ENCODE measurements at places on chromosomes 4 and X. TPM values are rescaled to one million over a fixed set of nuclear protein-coding genes. Genes with fewer than 3 reads are reported as not detected.

NXF2 gene
- polyA plus RNA-seq, result not detected

BTC gene
- polyA plus RNA-seq, result 4.1 TPM

NLGN3 gene
- polyA plus RNA-seq, result 3.5 TPM

ATRX gene
- 53.4 TPM for polyA plus RNA-seq

DCAF4L1 gene
- 0.39 TPM for polyA plus RNA-seq

SEPTIN11 gene
- polyA plus RNA-seq, result 241 TPM

SPIN2A gene
- 4.2 TPM for polyA plus RNA-seq

PAGE1 gene
- not detected for polyA plus RNA-seq

UGT2B7 gene
- 0.18 TPM for polyA plus RNA-seq

CCDC160 gene
- not detected for polyA plus RNA-seq

KIT gene
- polyA plus RNA-seq, result 8.2 TPM

IGSF1 gene
- 68.4 TPM for polyA plus RNA-seq

LINC00632 gene
- polyA plus RNA-seq, result 10.3 TPM

GLRB gene
- polyA plus RNA-seq, result 5.1 TPM

DNA sequence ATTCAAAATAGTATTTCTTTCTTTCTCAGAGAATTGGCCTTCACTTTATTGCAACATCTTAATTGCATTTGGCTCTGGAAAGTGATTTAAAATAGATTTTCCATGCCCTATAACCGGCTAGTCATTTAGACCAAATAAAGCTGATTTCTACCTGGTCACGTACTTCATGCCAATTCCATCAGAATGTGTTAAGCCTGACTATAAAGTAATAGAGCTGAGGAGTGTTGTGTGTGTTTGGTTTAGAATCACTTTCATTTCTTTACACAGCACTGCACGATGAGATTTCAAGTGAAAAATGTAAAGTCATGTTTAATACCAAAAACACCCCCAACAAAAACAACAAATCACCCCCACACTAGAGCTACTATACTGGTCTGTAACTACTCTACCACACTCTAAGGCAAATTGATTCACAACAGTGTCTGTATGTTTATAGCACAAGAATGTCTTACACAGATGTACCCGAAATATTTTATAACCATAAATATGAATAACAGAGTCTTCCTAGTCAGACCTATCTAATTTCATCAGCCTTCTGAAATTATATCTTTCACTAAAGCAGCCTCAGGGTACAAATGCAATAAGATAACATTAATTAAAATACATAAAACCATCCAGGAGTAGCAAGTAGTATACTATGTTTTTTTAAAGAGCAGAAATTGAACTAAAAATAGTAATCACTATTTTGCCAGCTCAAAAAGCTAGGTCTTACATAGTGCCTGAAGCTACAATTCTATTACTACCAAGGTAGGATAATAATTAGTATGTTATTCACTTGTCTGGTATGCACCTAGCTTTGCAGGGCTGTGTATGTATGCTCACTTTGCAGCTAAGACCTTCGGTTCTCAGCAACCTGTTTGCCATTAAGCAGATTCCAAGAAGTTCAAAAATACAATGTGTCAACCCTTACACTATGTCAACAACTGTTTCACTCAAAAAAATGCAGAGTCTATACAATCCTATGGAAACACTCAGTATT, 28.4 kb downstream of the APBB2 start:
- no peak for DNase-seq

DNA sequence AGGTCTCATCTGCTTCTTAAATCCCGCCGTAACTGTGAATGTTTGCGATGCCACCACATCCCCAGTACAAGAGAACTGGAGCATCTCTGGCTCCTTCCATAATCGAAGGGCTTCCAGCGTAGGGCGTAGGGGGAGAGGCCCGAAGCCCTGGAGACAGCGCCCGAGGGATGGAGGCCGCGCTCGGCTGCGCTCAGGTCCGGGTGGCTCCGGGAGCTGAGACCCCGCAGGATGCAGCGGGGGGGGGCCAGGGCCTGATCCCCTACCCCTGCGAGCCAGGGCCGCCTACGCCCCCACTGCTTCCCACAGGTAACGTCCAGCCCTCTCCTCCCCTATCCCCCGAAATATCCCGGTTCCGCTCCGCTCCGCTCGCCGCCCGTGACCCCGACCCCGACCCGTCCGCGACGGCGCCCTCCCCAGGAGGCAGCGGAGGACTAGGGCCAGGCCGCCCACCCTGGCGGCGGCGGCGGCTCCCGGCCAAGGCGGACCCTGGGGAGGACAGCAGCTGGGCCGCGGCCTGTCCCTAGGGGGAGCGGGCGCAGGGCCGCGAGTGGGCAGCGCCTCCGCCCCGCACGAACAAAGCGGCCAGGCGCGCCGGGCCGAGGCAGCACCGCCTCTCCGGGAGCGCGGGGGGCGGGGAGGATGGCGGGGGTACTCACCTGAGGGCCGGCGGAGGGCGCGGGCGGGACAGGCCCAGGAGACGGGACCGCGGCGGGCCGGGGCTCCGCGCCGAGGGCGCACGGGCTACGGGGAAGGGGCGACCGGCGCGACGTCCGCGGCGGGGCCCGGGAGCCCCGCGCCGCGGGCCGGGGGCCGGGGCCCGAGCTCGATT, 723 bp downstream of the WDFY3 start:
- DNase-seq, result no peak

GRCh38 chr4:107292979-107293378, 256.9 kb upstream of the DKK2 start:
- no peak for DNase-seq

DNA sequence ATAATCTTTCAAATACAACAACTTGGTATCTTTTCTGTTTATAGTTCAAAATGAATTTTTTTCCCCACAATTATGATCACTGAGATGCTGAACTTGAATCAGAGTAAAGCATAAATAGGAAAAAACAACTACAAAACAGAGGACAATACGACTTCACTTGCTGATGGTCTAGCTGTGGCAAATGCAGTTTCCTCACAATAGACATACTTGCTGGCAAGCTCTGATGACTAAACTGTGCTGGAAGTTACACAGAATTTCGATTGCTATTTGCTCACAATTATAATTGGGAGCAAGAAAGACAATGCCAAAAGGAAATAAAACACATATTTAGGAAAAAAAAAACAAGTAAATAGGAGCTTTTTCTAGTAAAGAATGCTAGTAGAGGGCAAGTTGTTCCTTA, 14.7 kb downstream of the VEGFC start:
- no peak for DNase-seq

DNA sequence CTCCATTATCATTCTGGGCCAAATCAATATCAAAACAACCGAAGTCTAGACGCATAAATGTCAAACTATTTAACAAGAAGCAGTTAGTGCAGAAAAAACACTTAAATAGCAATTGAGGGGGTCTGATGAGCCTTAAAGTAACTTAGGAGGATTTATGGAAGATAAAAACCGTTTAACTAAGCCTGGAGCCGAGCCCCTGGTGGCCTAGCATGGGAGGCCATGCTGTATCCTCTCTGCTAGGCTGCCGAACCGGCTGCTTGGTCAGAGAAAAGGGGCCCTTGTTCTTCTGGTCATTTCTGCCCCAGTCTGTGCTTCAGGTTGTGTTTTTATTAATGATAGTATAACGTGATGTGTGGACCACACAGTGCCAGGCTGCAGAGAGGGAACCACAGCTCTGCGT, 72.4 kb downstream of the CPZ start:
- DNase-seq, result no peak

GRCh38 chr4:89788206-89789072, 48.5 kb downstream of the SNCA start:
- no peak for DNase-seq

GRCh38 chrX:12401252-12401651, 263.0 kb downstream of the FRMPD4 start:
- DNase-seq, result no peak

GRCh38 chrX:82528525-82528924, 979.6 kb upstream of the POU3F4 start:
- DNase-seq, result no peak

- peak; percentile 1 for DNase-seq
Observed at GRCh38 chrX:134374910-134375309, 85.1 kb upstream of the HPRT1 start.

DNA sequence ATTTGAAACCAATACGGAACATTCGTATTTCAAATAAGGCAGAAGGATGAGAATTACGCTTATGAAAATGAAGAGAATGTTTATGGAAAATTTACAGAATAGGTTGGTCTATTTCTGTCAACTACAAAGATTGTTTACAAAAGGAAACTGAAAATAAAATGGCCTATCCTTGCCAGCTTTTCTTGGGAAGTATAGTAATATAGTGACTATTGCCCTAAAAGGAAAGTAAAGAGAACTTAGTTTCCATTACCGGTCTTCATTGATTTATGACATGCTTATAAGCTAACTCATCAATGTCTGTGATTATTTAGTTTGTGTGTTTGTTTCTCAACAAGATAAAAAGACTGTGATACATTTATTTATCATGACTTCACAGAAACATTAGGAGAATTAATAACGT, 2.9 kb upstream of the SPRY1 start:
- no peak for DNase-seq

DNA sequence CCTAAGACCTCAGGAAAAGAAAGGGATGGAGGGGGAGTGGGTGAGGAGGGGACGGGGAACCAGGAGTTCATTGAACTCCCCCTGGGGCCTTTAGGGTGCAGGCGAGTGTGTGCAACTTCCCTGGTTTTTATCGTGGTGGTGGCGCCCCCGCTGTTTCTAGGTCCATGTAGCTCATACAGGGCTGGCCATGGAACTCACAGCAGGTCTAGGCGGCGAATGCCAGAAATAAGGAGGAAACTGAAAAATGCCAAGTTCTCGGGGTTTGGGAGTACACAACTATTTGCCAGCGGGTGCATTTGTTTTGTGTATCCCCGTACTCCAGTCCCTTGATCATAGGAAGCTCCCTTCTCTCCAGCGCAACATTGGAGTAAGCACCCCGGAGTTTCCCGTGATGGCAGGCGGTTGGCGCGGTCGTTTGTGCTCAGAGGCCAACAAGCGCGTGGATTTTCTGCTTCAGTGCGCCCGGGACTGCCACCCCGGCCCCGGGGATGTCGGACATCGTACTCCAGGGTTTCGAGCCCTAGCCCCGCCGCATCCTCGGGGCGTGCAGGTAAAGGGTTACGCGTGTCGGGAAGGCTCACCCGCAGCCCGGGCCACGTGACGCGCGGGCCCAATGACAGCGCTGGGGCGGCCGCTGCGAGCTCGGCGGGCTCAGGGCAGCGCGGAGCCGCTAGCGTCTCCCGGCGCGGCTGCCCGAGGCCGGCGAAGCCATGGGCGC, 208.9 kb downstream of the NWD2 start:
- DNase-seq, result peak; percentile 36

GRCh38 chr4:123555807-123556273, 159.2 kb downstream of the SPRY1 start:
- no peak for DNase-seq

- no peak for DNase-seq
Observed at GRCh38 chr4:18166925-18167324, 145.4 kb upstream of the LCORL start.

DNA sequence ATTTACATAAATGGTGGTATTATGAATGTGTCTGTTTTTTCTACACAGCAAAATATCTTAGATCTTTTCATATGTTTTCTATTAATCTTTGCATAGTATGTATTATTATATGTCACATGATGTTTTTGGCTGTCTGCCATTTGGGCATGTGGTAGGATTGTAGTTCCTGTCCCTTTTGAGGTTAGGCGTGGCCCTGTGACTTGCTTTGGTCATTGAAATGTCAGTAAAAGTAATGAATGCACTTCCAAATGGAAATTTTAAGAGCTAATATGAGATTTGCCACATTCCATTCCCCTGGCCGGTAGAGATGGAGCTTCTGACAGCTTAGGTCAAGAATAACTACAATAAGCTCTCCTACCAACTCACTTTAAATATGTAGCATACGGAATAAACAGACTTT, 45.1 kb downstream of the JADE3 start:
- DNase-seq, result peak; percentile 22

- DNase-seq, result no peak
Observed at GRCh38 chr4:152936446-152937335, 568 bp downstream of the FHDC1 start.

Data from muscle of back (tissue), 13 donors.